ENCODE measurements at places on chromosomes 11 and 22.

DNA sequence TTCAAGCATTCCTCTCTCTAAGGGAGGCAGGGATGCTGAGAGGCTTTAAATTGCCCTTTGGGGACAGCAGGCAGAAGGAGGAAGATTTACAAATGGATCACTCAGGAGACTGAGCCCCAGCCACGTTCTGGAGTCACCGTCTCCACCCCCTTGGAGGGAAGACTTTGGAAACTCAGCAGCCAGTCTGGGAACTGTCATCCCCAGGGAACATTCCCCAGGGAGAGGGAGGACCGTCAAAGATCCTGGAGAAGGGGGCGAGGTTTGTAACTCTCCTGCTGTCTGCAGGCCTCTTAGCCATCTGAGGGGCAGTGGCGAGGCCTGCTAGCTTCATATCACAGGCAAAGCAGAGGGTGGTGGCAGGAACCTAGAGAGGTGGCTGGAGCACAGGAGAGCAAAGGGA lies 56.1 kb upstream of the SLC22A12 start:
- no peak for DNase-seq

GRCh38 chr22:29530716-29531115 lies 22.8 kb downstream of the THOC5 start:
- no peak for DNase-seq

DNA sequence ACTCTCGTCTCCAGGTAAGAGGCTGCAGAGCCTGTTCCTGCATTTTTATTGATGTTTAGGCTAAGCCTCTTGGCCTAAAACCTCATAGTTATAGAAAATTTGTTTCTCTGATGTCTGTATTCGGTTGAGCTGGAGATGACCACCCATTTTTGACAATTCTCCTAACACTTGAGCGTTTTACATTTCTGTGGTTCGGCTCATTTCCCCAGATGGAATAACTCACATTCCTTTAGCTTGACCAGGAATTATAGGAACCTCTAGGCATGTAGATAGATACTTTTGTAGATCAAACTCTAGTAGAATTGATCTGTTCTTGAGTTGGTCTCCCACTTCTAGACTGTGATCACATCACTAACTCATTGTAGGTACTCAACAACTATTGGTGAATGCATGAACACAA lies 172.6 kb upstream of the CADM1 start:
- DNase-seq, result no peak

- DNase-seq, result no peak
Measured at GRCh38 chr11:127057126-127057525, 56.6 kb upstream of the KIRREL3 start.

GRCh38 chr11:44559207-44559939 lies 6.1 kb upstream of the CD82 start:
- DNase-seq, result no peak

Data from LNCaP clone FGC (cell line).